Kidney (tissue), 22 donors: ENCODE measurements at places on chromosomes 1 and 21. TPM values are rescaled to one million over a fixed set of nuclear protein-coding genes. Genes with fewer than 3 reads are reported as not detected.

Gene OR2L5
- polyA plus RNA-seq: not detected

Gene MARCKSL1
- polyA plus RNA-seq: 29.8 TPM

Gene ASCL5
- polyA plus RNA-seq: not detected

Gene TMEM222
- 58.2 TPM for polyA plus RNA-seq

Gene FAAP20
- polyA plus RNA-seq: 109 TPM

Gene CLCNKA
- 187 TPM for polyA plus RNA-seq

Gene SIPA1L2
- polyA plus RNA-seq: 4.0 TPM

Gene MYOG
- polyA plus RNA-seq: not detected

Gene C1orf185
- not detected for polyA plus RNA-seq

Gene RSPH1
- 13.0 TPM for polyA plus RNA-seq

Gene CD1E
- not detected for polyA plus RNA-seq

Gene APCS
- 1.5 TPM for polyA plus RNA-seq

Gene TMPRSS3
- polyA plus RNA-seq: 3.0 TPM

Gene ERICH3
- not detected for polyA plus RNA-seq

Gene DR1
- 15.6 TPM for polyA plus RNA-seq

Gene CD160
- not detected for polyA plus RNA-seq

Gene BTBD8
- polyA plus RNA-seq: 0.99 TPM

Gene PLEKHA6
- 17.5 TPM for polyA plus RNA-seq

Gene DRAXIN
- 0.17 TPM for polyA plus RNA-seq

Gene AGTRAP
- polyA plus RNA-seq: 140 TPM

Gene NCAM2
- 0.13 TPM for polyA plus RNA-seq

Gene POFUT2
- polyA plus RNA-seq: 18.3 TPM

Gene GPR25
- polyA plus RNA-seq: not detected

Gene OR2T2
- not detected for polyA plus RNA-seq

Gene TAF1A
- 1.9 TPM for polyA plus RNA-seq

Gene CLK2
- 28.9 TPM for polyA plus RNA-seq

Gene FAM163A
- not detected for polyA plus RNA-seq

Gene DENND2D
- polyA plus RNA-seq: 45.3 TPM

Gene SH2D5
- polyA plus RNA-seq: 0.19 TPM

Gene OR2T35
- polyA plus RNA-seq: not detected

Gene NVL
- polyA plus RNA-seq: 16.3 TPM

Gene PTAFR
- 2.4 TPM for polyA plus RNA-seq

Gene CD52
- polyA plus RNA-seq: 13.2 TPM

Gene ERRFI1
- polyA plus RNA-seq: 25.0 TPM

Gene C1orf122
- 147 TPM for polyA plus RNA-seq

Gene RORC
- polyA plus RNA-seq: 34.5 TPM

Gene CRABP2
- 21.6 TPM for polyA plus RNA-seq

Gene CREB3L4
- polyA plus RNA-seq: 9.3 TPM

Gene ADCY10
- 0.28 TPM for polyA plus RNA-seq

Gene NBPF20
- polyA plus RNA-seq: 0.69 TPM

Gene LTN1
- 3.6 TPM for polyA plus RNA-seq

Gene DNAJC6
- polyA plus RNA-seq: 2.9 TPM

Gene PLOD1
- polyA plus RNA-seq: 103 TPM

Gene TMEM51
- polyA plus RNA-seq: 38.1 TPM

Gene TFF3
- 10.0 TPM for polyA plus RNA-seq

Gene TMEM234
- polyA plus RNA-seq: 20.5 TPM

Gene PLA2G2F
- polyA plus RNA-seq: not detected

Gene SLC2A5
- 9.0 TPM for polyA plus RNA-seq

Gene E2F2
- polyA plus RNA-seq: not detected

Gene KRTAP21-3
- polyA plus RNA-seq: not detected

Gene NUF2
- 0.28 TPM for polyA plus RNA-seq

Gene TCHH
- not detected for polyA plus RNA-seq

Gene KLHDC9
- polyA plus RNA-seq: 32.2 TPM

Gene BARHL2
- polyA plus RNA-seq: not detected

Gene PHGDH
- 126 TPM for polyA plus RNA-seq

Gene NT5C1A
- polyA plus RNA-seq: 0.62 TPM

Gene ALG14
- polyA plus RNA-seq: 11.3 TPM
